ENCODE measurements at places on chromosomes 1 and 21. TPM values are rescaled to one million over a fixed set of nuclear protein-coding genes. Genes with fewer than 3 reads are reported as not detected.

GRCh38 chr1:176692431-176692830, 229.5 kb downstream of the PAPPA2 start:
- no peak for DNase-seq

TMEM200B gene
- 15.8 TPM for polyA plus RNA-seq

DNA sequence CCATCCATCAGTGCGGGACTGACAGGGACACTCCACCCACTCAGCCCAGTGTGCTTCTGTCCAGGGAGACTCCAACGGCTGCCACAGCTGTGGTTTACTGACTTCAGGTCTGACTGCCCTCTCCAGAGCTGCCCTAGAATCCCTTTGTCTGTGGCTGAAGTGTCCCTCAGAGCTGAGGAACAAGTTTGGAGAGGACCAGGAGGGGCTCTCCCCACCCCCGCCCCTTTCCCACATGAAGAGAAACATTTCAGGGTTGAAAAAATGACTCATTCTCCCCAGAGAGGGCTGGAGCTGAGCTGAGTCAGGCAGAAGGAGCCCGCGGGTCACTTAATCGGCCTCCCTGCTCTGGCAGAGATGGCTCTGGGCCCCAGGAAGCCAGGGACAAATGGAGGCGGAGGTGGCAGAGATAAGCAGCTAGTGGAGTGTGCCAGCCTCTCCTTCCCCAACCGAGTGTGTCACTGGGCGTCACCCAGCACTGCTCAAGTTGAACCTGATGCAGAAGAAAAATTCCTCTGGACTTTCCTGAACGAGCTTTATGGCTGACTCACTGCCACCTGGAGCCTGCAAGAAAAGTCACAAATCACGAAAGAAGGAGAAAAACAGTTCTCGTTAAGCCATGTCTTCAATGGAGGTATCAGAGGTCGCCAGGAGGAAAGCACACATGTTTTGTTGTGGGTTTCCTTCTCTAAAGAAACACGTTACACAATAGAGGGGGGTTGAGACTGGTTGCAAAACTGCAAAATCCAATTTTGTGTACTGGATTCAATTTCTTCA, 34.3 kb upstream of the ECE1 start:
- DNase-seq = no peak

DNA sequence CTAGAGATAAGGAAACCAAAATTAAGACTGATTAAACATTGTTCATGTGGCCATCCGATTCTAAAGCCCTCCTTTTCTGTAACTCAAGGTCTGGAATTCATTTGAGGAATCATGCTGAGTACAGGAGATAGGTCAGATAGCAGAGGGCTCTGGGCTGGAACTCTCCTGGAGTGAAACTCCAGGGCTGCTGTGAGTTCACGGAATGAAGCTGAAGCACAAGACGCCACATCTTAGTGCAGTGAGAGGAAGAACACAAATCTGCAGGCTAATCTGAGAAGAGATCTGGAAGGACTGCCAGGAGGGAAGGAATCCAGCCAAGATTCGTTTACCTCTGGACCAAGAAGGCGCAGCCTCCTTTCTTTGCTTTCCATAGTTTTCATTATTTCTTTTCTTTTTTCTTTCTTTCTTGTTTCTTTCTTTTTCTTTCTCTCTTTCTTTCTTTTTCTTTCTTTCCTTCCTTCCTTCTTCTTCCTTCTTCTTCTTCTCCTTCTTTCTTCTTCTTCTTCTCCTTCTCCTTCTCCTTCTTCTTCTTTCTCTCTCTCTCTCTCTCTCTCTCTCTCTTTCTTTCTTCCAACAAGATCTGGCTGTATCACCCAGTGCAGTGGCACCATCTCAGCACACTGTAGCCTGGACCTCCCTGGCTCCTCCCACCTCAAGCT, 74.8 kb upstream of the ATP1B1 start:
- DNase-seq = no peak

OPTC gene
- polyA plus RNA-seq = not detected

DNA sequence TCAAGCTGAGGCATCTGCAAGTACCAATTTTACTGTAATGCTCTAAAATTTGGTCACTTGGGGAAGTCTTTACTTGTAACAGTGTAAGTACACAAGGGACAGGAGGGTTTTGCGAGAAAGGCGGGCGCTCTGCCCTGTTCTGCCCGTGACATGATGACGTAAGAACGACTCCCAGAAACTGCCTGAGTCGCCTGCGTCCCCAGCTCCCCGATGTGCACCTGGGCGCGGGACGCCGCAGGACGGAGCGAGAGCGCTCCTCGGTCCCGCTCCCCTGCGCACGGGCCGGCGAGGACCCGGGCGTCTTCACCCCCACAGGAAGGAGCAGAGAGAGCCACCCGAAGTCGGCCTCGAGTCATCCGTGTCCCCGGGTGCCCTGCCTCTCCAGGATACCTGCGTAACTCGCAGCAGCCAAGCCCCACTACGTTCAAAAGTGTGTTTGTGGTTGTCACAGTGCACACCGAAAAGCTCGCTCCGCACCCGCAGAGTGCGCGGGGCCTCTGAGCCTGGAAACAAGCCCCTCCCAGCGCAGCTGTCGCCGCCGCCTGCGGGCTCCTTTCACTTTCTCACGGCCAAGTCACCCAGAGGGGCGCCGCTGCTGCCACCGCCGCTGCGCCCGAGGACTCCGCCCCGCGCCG, 3.3 kb upstream of the ZBTB18 start:
- peak; percentile 68 for DNase-seq

LRRIQ3 gene
- polyA plus RNA-seq = 2.3 TPM

KRTAP19-3 gene
- not detected for polyA plus RNA-seq

REG4 gene
- 1.1 TPM for polyA plus RNA-seq
